Neural progenitor cell (in vitro differentiated cells): ENCODE measurements at places on chromosomes 3 and 15. TPM values are rescaled to one million over a fixed set of nuclear protein-coding genes. Genes with fewer than 3 reads are reported as not detected.

DNA sequence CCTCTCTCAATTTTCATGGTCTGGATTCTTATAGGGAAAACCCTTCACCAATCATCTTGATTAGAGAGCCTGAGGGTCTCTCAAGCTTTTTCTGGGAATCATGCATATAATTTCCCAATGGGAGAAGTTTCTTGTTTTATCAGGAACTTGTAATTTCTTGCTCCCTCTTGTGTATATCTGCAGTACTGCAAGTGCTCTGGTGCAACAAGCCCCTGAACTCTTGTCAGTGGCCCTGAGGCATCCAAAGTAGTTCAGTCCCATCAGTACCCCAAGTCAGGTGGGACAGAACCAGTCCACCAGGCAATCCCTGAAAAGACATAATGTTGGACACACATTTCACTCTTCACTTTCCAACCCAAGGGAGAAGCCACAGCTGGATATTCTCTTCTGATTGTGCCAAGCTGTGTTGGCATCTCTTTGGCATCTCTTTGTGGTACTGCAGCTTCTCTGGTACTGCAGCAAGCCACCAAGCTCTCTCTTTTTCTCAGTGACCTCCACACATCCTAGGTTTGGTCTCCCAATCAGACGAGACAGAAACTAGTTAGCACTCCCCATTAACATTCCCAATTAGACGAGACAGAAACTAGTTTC, 214.5 kb downstream of the ZIC4 start:
- H3K27ac ChIP-seq, result no peak overlapping the region
- H3K27me3 ChIP-seq, result no peaks in the 10 kb centered on the region
- H3K36me3 ChIP-seq, result no peaks in the 10 kb centered on the region

GRCh38 chr3:42600958-42601675, 631 bp downstream of the NKTR start:
- peaks cover 13% of the 10 kb centered on the region for H3K4me1 ChIP-seq
- H3K4me3 ChIP-seq, result peak overlapping the region; percentile 85
- H3K27me3 ChIP-seq, result no peaks in the 10 kb centered on the region
- peak; percentile 89 for DNase-seq

DNA sequence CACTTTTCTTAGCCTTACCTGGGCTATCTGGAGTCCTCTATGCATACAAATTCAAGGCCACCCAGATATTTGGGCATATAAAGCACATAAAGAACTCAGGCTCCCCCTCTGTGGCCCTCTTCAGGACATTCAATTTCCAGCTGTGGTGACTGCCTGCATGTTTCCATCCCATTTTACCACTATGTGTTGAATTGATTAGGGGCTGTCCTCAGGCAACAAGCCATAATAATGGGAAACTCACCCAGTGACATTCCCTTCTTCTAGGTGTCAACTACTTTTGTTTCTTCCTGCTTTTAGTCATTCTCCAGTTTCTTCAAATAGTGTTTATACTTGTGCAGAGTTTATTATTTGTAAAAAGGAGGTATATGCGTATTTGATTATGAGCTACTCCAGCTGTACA, 18.0 kb downstream of the NRG4 start:
- no peaks in the 10 kb centered on the region for H3K36me3 ChIP-seq
- no peak overlapping the region for H3K4me3 ChIP-seq
- no peak overlapping the region for H3K27ac ChIP-seq
- H3K4me1 ChIP-seq, result no peaks in the 10 kb centered on the region
- DNase-seq, result no peak

- H3K27ac ChIP-seq, result no peak overlapping the region
- no peak overlapping the region for H3K4me3 ChIP-seq
- no peaks in the 10 kb centered on the region for H3K27me3 ChIP-seq
- H3K36me3 ChIP-seq, result peaks cover 24% of the 10 kb centered on the region
- no peak for DNase-seq
Measured at GRCh38 chr3:47083786-47084185, 80.1 kb downstream of the SETD2 start.

DNA sequence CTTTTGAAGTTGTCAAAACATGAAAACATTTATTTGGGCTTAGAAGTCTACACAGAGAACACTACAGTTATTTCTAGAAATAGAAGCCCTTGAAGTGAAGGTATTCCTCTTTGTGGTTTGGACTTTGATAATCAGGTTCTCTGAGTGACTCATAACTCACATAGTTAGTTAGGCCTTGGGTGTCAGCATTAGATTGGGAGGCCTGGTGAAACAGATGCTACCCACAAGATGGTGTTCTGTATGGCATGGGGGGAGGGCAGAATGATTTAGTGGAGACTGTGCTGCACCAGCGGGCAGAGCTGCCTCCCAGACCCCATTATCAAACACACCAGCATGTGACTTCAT, 108.9 kb upstream of the ETV5 start:
- DNase-seq, result no peak
- no peak overlapping the region for H3K27ac ChIP-seq
- H3K4me3 ChIP-seq, result no peak overlapping the region
- H3K36me3 ChIP-seq, result no peaks in the 10 kb centered on the region

- H3K27ac ChIP-seq, result no peak overlapping the region
- no peak for DNase-seq
- no peak overlapping the region for H3K4me3 ChIP-seq
- H3K4me1 ChIP-seq, result peaks cover 5% of the 10 kb centered on the region
- no peaks in the 10 kb centered on the region for H3K36me3 ChIP-seq
Measured at GRCh38 chr3:46986055-46986730, 6.7 kb downstream of the NBEAL2 start.

DNA sequence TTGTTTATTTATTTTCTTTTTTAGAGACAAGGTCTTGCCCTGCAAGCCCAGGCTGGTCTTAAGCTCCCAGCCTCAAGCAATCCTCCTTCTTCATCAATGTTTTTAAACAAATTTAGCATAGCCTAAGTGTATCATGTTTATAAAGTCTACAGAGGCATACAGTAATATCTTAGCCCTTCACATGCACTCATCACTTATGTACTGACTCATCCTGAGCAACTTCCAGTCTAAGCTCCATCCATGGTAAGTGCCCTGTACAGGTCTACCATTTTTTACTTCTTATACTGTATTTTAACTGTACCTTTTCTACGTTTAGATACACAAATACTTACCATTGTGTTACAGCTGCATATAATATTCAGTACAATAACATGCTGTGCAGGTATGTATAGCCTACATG, 860.0 kb downstream of the FHIT start:
- peaks cover 4% of the 10 kb centered on the region for H3K4me1 ChIP-seq
- no peaks in the 10 kb centered on the region for H3K36me3 ChIP-seq
- no peaks in the 10 kb centered on the region for H3K27me3 ChIP-seq
- H3K27ac ChIP-seq, result no peak overlapping the region
- no peak overlapping the region for H3K4me3 ChIP-seq

DNA sequence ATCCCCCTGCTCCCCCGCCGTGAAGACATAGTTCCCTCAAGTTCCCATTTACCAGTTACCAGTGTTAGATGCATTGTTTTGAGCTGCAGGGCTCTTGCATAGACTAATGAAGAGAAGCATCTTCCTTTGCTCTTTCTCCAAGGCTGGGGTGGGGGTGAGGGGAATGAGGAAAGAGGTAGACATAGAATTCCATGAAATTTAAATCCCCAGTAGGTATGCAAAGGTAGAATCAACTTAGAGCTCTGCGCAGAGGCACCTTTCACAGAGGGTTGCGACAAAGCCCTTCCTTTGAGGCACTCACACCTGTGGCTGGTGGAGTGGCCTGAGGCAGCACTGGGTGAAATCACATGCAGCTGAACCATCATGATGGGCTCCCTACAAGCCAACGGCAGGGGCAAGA, 101.3 kb downstream of the WDR76 start:
- no peak overlapping the region for H3K27ac ChIP-seq
- peaks cover 13% of the 10 kb centered on the region for H3K27me3 ChIP-seq
- no peaks in the 10 kb centered on the region for H3K36me3 ChIP-seq
- no peak overlapping the region for H3K4me3 ChIP-seq
- DNase-seq, result no peak

DNA sequence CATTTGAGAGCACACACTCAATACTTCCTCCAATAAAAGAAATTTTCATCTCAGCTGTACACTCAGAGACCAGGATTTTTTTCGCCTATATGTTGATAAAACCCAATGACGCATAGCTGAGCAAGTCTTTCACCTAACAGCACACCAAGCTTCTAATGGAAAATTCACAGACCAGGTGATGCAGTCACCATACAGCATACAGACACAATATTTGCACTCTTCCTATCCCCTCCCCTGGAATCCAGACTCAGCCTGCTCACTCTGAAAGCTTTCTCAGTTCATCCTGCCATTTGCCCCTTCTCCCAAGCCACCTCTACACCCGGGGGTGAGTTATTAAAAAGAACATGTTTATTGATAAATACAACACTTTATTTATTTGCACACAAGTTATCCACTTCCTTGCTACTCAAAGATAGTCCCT, 1.7 kb downstream of the TBC1D5 start:
- H3K36me3 ChIP-seq, result no peaks in the 10 kb centered on the region
- no peaks in the 10 kb centered on the region for H3K27me3 ChIP-seq
- DNase-seq, result no peak
- H3K4me1 ChIP-seq, result peaks cover 18% of the 10 kb centered on the region
- peak overlapping the region; percentile 62 for H3K4me3 ChIP-seq

GRCh38 chr3:134201201-134202130, 49.2 kb downstream of the RYK start:
- no peaks in the 10 kb centered on the region for H3K27me3 ChIP-seq
- DNase-seq, result no peak
- no peak overlapping the region for H3K4me3 ChIP-seq
- H3K36me3 ChIP-seq, result no peaks in the 10 kb centered on the region
- H3K4me1 ChIP-seq, result peaks cover under 1% of the 10 kb centered on the region

- no peak for DNase-seq
- H3K27ac ChIP-seq, result no peak overlapping the region
- H3K36me3 ChIP-seq, result no peaks in the 10 kb centered on the region
- no peak overlapping the region for H3K4me3 ChIP-seq
- peaks cover 45% of the 10 kb centered on the region for H3K27me3 ChIP-seq
Measured at GRCh38 chr3:45792036-45792435, 4.3 kb downstream of the SLC6A20 start.

GRCh38 chr3:46909535-46910161, 32.1 kb downstream of the PTH1R start:
- no peaks in the 10 kb centered on the region for H3K27me3 ChIP-seq
- no peaks in the 10 kb centered on the region for H3K36me3 ChIP-seq

DNA sequence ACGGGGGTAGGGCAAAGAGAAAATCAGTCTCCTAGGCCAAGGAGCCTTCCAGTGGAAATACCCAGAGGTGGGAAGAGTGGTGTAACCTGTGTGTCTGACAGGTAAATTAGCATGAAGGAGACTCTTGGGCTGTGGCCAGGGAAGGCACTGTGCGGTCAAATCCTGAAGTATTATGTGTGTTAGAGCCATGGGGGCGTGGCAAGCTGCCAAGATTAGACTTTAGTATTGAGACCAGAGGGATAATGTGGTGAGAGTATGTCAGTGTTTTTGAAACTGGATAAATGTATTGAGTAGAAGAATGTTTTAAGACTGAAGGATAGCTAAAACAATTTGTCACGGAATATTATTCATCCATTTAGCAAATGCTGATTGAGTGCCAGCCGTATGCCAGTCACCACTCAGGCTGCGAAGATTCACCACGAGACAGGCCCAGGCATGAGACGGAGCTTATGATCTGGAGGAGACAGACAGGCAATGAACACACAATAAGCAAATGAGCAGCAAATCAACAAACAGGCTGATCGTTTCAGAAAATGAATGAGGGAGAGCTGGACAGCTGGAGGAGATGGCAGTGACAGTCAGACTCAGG, 445.9 kb downstream of the MCTP2 start:
- H3K36me3 ChIP-seq, result no peaks in the 10 kb centered on the region
- H3K27ac ChIP-seq, result no peak overlapping the region
- peaks cover 8% of the 10 kb centered on the region for H3K4me1 ChIP-seq
- H3K27me3 ChIP-seq, result no peaks in the 10 kb centered on the region
- no peak for DNase-seq

Gene CAMK2N2
- 0.71 TPM in 1 of 2 replicates, not detected in the other for total RNA-seq

Gene PLS1
- total RNA-seq, result 15.8 and 22.5 TPM in 2 replicates

Gene SLC28A2
- not detected in 2 replicates for total RNA-seq

Gene CHRM5
- not detected in 2 replicates for total RNA-seq

Gene NUP210
- 37.1 and 78.9 TPM in 2 replicates for total RNA-seq

Gene ISLR2
- total RNA-seq, result not detected in 2 replicates

Gene ADAMTSL3
- total RNA-seq, result 0.41 and 1.5 TPM in 2 replicates

Gene SLCO2A1
- 0.07 and 0.09 TPM in 2 replicates for total RNA-seq
